Fibroblast of skin of right quadriceps (primary cell): ENCODE measurements at places on chromosomes 12 and 14.

DNA sequence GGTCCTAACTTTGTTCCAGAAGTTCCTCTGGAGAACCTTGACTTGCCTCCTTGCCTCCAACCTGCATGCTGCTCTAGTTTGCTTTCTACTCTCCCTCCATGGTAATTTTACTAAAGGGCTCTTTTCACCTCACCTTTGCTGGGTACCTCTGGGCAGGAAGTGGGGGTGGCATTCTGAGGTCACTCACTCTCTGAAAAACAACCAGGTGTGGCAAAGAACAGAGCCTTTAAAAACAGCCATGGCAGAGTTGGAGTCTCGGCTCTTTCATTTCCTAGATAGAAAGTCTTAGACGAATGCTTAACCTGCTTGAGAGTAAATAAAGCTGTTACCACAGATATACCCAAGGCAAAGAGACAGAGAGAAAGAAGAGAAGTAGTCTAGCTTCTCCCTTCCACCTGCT lies 827.9 kb downstream of the BCL11B start:
- DNase-seq: no peak

GRCh38 chr14:33414041-33414440 lies 475.4 kb downstream of the NPAS3 start:
- DNase-seq: no peak

GRCh38 chr12:47987411-47988072 lies 16.7 kb downstream of the COL2A1 start:
- DNase-seq: no peak

GRCh38 chr14:84129007-84129406 lies 1400.9 kb upstream of the FLRT2 start:
- no peak for DNase-seq

DNA sequence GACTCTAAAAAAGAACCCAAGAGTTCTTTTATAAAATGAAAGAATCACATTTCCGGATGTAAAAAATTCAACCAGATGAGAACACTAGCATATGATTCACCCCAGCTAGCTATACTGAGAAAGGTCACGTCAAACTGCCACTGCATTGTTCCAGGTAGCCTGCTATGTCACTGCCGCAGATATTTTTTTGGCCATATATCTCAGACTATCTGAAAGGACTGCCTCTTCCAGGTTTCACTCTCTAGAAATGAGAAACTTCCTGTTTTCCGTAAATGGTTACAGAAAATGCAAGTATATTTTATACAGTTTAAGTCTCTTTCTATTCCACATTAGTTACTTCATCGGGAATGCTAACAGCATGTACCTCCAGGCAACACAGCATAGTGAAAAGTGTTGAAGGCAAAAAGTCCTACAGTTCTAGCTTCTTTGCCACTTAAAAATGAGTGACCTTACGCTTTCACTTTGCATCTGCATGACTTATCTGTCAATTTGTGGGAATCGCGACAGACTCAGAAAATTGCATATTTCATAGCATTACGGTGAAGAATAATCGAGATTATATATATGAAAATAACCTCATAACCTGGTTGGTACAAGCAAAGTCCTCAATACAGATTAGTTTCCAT lies 105.2 kb downstream of the MED13L start:
- no peak for DNase-seq

DNA sequence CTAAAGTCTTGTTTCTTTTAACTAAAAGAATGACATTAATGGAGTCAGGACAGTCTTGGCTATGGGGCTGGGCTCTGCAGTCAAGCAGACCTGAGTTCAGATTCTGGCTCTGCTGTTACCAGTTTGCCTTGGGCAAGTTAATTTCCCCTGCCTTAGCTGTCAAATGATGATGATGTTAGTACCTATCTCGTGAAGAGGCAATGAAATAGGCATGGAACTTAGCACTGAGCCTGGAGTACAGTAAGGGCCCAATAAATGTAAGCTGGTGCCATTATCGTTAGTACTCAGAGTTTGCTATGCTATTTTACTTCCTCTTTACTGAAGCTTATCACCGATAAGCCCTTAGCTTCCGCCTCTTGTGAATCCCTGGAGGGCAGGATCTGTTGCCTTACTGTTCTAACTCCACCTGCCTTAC lies 8.5 kb downstream of the FBXW8 start:
- DNase-seq: no peak

DNA sequence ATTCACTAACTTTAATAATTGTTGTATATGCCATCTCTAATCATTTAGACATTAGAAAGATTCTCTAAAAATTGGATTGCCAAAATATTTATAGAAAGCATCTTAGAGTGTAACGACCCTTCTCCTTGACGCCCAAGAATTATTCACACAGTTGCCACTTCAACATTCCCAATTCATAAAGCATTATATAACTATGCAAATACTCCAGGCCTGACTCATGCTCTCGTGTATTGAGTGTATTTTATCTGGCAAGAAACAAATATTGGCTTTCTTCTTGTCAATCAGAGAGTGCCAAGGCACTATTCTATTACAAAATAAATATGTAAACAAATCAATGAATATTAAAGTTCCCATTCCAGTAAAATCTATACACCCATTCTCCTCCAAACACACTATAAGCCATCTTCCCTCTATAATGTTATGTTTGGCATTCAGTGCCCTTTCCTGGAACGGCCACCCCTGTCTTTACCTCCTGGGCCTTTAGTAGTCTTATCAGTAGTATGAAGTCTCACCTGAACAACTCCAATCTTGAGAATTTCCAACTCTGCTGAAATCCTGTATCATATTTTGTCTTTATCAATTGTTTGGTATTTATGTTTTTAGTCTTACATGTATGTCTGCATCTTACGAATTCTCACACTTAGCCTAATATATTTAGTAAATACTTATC lies 182.6 kb downstream of the PIK3C2G start:
- no peak for DNase-seq

DNA sequence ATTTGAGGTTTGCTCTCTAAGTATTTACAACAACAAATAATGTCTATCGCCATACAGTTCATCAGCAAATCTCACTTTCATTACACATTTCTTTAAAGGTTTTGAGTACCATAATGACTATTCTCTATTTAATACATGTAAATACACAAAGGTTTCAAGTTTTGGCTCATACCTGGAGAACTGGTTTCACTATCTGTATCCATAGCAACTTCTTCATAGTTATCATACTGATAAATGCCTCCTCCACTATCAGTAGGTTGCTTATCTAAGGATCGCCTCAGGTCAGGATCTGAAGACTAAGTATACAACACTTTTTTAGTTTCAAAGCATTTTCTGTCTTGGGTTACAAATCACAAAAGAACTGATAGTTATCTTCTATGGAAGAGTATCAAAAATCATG lies 21.4 kb downstream of the ZFC3H1 start:
- DNase-seq: no peak

- DNase-seq: peak; percentile 33
Measured at GRCh38 chr12:54082397-54082892, 28.8 kb downstream of the HOXC4 start.

DNA sequence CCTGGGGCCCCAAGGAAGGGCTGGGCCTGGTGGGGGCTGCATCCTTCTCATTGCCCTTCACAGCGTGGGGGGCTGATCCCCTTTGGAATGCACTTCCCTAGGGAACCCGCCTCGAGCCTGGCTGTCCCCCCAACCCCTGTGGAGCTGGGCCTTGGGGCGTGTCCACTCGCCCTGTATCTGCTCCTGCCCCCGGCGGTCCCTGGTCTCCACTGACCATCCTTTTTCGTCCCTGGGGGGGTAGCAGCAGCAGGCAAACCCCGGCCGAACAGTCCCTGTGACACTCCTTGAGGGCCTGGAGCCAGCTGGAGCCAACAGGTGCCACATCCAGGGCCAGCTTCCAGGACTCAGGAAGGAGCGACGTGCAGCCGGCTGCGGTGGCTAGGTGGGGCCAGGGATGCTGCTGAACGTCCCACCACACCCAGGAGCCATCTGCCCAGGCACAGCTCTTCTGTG lies 9.4 kb upstream of the GPR132 start:
- no peak for DNase-seq

DNA sequence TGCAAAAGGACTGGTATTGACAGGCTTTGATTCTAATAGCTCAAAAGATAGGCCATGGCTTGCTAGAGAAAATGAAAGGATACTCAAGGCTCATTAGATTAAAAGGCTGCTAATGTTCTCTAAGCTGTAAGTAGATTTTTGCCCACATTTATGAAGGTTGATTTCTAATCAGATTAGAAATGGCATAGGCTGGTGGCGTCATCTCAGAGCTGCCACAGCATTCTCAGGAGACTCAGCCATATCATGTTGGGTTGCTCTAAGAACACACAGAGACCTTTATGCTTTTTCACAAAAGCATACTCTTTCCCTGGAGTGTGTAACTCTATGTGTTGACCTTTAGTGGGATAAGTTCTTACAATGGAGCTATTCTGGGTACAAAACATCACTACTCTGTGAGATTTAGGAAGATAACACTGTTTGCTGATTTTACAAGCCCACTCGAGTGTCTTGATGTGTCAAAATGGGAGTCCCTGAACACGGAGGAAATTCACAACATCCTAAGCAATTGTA lies 576.0 kb downstream of the NRXN3 start:
- no peak for DNase-seq

DNA sequence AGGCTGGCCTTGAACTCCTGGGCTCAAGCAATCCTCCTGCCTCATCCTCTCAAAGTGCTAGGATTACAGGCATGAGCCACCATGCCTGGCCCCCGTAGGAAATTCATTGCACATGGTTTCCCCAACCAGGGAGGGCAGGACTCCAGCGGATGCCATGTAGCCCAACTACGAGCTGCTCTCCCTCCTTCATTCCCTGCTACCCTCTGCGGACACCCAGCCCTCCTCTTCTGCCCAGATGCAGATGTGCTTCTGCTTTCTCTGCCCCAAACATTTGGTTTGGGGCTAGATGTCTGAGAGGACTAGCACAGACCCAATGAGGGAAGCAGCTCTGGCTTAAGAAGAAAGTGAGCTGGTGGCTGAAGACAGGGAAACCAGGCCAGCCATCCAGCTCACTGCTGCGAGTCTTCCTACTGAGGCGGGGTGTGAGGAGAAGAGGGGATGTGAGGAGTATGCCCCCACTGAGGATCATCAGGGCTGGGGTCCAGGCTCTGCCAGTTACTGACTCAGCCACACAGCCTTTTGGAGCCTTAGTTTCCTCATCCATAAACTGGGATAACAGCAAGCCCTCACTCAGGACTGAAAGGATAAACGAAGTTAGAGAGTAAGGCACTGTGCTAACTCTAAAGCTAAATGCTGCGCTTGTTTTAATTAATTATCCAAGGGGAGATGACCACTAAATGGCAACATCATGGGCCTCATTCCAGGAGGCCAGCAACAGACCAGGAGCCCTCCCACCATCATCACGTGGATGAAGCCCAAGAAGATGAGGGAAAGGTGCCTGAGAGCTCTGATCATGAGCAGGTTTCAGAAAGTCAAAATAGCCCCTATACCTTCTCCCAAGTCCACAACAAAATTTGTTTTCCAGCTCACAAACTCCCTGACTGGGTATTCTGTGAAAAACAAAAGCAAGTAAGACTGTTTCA lies 10.9 kb downstream of the CTDSP2 start:
- DNase-seq: no peak

GRCh38 chr12:95411466-95411865 lies 62.5 kb upstream of the METAP2 start:
- no peak for DNase-seq

DNA sequence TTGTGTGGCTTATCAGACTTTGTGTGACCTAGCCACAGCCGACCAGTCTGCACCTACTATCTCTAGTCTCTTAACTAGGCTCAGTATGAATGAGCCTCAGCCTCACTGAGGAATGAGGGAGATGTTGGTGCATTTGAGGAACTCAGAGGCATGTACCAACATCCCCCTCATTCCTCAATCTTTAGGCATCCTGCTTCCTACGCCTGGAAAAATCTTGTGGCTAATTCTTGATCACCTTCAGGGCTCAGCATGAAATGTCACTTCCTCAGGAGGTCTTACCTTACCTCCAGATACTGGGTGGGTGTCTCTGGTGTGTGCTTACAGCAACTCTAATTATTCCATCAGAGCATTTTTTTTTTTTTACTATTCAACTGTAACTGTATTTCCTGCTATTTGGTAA lies 148.8 kb upstream of the TMCC3 start:
- no peak for DNase-seq

- no peak for DNase-seq
Measured at GRCh38 chr12:104406164-104406563, 50.6 kb upstream of the CHST11 start.

DNA sequence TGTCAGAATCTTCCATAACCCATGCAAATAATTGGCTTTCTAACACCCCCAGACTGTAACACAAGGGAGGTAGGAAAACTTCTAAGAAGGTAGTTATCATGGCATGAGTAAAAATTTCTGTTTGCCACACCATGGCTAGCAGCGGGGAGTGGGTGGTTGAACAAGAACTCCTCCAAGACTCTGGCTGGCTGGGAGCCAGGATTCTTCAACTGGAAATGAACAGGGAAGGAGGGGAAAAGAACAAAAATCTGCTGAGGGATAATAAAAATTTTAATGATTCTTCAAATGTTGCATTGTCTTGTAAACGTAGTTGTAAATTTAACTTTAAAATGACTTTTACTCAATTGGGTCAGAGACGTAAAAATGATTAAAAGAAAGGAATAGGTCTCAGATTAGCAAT lies 78.9 kb downstream of the AKAP6 start:
- peak; percentile 54 for DNase-seq

DNA sequence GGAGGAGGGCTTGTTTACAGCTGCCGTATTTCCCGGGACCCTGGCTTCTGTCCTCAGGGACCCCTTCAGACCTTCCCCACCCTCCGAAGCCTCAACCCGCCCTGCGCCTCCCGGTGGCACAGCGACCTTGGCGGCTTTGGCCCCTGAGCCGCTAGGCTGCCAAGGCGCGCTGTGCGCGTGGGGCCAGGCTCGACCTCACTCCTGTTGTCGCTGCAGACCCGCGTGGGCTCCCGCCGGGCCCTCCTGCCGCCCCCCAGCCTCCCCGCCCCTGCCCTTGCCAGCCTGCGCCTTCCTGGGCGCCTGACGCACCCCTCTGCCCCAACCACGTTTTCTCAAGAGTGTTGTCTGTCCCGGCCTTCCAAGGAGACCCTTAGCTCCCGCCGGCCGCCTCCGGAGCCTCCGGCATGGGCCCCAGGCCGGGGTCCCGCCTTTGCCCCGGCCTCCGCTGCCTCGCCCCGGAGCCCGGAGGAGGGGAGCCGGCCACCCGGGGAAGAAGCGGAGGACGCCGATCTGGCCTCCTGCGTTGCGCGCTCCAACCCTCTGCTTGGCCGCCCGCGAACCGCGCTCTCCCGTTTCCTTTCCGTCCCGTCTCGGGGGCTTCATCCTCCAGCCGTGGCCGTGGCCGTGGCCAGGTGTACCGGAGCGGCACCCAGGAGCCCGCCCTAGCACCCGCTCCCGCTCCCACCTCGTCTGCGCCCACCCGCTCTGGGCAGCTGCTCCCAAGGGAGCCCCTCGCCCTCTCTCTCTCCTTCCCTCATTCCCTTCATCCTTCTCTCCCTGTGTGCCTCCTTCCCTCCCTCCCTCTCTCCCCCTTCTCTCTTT lies 19.9 kb downstream of the PPP2R5C start:
- DNase-seq: peak; percentile 6
